ENCODE measurements at places on chromosomes 13 and 19. TPM values are rescaled to one million over a fixed set of nuclear protein-coding genes. Genes with fewer than 3 reads are reported as not detected.

The CIC gene
- total RNA-seq, result 29.5 TPM

The UBL3 gene
- total RNA-seq, result 11.9 TPM

The ISYNA1 gene
- total RNA-seq, result 55.7 TPM

The SYNGR4 gene
- total RNA-seq, result not detected

The TMEM86B gene
- total RNA-seq, result 1.8 TPM

The PEG3 gene
- 1.4 TPM for total RNA-seq

The CYP4F2 gene
- not detected for total RNA-seq

The IL12RB1 gene
- not detected for total RNA-seq

The PRODH2 gene
- total RNA-seq, result not detected

The URAD gene
- total RNA-seq, result not detected

The FAAP24 gene
- 0.64 TPM for total RNA-seq

The CLEC11A gene
- total RNA-seq, result 227 TPM

The ZAR1L gene
- total RNA-seq, result not detected

The MEDAG gene
- total RNA-seq, result 13.6 TPM

The TMEM255B gene
- not detected for total RNA-seq

The ETV2 gene
- total RNA-seq, result not detected

The PSG2 gene
- not detected for total RNA-seq

The TEKTIP1 gene
- total RNA-seq, result not detected

The TRIP10 gene
- total RNA-seq, result 50.2 TPM

The CKM gene
- total RNA-seq, result 6.0 TPM

The LGALS7B gene
- total RNA-seq, result not detected
